ENCODE measurements at places on chromosomes 13 and 19. TPM values are rescaled to one million over a fixed set of nuclear protein-coding genes. Genes with fewer than 3 reads are reported as not detected.

DNA sequence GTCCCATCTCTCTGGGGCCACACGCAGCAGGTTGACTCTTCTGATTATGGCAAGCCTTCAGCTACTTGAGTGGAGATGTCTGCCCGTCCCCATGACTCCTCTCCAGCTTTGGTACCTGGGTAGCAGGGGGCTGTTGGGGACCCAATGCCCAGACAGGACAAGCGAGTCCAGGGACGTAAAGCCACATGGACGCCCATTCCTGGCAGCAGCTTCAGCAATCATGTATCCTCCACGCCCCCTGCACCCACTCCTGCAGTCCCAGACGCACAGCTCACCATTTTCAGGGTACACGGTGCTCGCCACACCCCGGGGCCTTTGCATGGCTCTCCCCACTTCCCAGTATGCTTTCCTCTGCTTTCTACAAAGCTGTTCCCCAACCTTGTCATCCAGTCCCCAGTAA, 22.0 kb upstream of the VSTM2B start:
- no peak for DNase-seq

GRCh38 chr19:12985049-12985776, 10.1 kb upstream of the NFIX start:
- DNase-seq: no peak

DNA sequence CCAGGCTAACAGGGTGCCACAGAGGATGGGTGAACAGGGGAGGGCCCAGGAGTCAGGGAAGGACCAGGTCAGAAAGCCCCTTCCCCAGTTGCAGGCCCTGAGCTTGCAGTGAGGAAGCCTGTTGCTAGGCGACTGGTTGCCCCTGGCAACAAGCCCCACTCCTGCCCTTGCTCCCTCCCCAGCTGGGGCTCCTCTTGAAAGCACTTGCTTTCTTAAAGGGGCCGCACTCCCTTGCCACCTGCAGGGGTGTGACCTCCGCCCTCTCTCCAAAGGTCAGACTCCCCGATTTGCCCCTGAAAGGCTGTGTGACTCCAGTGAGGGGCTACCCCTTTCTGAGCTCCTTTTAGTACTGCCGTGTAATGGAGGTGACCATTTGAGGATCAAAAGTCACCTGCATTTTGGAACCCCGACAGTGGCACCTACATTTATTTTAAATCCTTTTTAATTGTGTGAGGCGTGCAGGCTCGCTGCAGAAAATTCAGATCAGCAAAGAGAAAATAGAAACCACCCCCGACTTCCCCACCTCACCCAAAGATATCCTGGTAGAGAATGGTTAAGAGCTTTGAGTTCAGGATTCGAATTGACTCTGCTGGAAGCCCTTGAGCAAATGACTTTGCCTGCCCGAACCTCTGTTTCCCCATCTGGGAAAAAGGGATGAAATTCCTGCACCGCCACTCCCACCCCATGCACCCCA, 4.8 kb downstream of the FCHO1 start:
- DNase-seq: peak; percentile 54

- no peak for DNase-seq
Measured at GRCh38 chr19:50020481-50020880, 4.7 kb downstream of the VRK3 start.

- DNase-seq: no peak
Measured at GRCh38 chr13:97953376-97953970, at the start of gene IPO5. IPO5 (plus strand) TSS chr13:97953675; CDS start chr13:97976697, 23,022 bp downstream.

GRCh38 chr19:5882421-5882968, 12.2 kb upstream of the FUT5 start:
- DNase-seq: no peak

- DNase-seq: no peak
Measured at GRCh38 chr19:30518965-30519606, 146.9 kb downstream of the ZNF536 start.

DNA sequence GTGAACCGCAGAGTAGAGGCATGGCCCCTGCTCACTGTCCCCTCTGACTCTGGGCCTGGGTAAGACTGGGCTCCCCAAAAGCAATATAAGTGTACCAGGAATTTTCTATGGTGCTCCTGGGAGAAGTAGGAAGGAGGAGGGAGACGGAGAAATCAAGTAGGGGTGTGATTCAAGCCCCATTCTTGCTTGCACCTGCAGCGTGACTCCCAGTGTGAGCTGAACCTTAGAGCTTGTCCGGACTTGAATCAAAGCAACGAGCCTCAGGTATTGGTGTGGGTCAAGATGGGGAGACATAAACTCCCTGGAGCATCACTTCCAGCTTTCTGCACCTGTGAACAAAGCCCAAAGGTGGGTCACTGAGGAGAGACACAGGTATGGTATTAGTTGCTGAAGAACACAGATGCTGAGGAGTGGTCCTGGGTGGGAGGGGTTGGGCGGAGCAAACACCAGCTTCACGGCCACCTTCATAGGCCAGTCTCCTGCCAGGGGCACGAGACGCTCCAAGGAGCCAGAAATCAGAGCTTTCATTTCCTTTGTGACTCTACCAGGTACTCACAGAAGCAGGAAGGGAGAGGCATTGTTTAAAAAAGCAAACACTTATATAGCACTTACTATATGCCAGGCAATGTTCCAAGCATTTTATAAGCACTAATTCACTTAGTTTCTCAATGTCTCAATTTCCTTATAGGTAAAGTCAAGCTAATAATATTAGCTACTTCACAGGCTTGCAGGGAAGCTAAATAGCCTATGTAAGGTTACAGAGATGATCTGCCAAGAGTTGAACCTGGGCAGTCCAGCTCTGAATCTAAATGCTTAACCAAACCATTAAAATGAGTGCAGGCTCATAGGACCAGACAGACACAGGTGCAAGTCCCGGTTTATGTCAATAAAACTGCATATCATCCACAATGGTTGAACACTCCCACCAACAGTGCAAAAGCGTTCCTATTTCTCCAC, 775.3 kb downstream of the UQCRFS1 start:
- no peak for DNase-seq

DNA sequence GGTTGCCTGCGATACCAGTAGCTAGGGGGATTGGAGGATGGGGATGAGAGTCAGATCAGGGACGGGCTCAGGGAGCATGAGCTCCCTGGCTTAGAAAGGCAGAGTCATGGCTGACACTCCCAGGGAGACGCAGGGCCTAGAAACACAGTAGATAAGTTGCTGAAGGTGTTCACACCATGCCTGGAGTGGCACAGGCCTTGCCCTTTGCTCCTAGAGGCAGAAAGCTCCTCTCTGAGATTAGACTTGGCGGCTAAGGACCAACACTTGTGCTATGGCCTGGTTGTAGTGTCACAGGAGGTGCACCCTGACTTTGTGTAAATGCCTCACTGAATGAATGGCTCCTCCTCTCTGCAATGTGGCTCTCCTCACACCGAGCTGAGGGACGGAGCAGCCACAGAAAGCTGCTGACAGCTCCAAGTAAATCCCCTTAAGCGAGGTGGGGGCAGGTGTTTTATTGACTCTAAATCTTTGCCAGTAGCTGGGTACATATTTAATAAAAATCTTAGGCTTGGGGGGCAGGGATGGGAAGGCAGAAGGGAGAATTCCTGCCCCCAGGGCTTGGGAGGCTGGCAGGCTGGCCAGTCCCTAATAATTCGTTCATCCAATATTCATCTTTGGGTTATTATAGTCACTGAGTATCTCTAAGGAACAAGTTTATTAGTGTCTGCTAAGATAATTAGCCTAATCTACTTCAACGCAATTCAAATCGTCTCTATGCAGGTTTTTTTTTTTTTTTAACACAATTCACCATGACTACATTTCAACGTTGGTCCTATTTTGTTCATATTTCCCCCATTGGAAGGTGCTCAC, 54.9 kb downstream of the SIAH3 start:
- DNase-seq: no peak

- DNase-seq: no peak
Measured at GRCh38 chr19:49315111-49315510, 9.9 kb downstream of the SLC6A16 start.

DNA sequence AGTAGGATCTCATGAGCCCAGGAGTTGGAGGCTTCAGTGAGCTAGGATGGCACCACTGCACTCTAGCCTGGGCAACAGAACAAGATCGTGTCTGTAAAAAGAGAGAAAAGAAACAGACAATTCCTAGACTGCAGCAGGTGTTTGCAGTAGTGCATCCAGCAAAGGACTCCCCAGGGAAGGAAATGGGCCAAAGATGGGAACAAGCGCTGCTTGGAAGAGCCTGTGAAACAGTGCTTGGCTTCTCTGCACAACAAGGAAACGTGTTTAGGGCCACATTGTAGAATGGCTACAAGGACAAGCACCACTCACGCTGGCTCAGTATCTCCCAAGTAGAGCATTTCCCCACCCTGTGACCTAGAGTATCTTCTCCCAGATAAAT, 35.5 kb upstream of the LDLR start:
- DNase-seq: no peak

GRCh38 chr13:106701771-106702341, 133.9 kb upstream of the ARGLU1 start:
- DNase-seq: no peak

DNA sequence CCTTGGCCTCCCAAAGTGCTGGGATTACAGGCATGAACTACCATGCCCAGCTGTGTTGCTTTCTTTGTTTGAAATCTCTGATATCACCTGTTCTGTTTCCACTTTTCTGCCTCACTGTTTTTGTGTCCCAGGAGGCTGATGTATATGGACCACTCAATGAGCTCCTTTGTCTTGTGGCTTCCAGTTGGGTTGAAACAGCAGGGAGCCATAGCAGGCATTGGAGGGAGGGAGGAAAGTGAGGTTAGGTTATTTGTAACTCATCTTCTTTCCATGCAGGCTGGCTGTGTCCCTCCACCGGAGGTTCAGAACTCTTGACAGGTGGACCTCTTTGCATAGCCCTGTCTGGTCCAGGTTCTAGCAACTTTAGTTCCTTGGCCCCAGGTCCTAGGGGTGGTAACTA, 6.1 kb upstream of the CYP4F22 start:
- no peak for DNase-seq

GRCh38 chr13:22276616-22277015, 605.7 kb downstream of the FGF9 start:
- DNase-seq: no peak

GRCh38 chr13:37656247-37656940, 57.8 kb upstream of the POSTN start:
- DNase-seq: no peak

GRCh38 chr19:54026656-54027055, 35.2 kb downstream of the CACNG6 start:
- no peak for DNase-seq

GRCh38 chr13:32309312-32310133, 5.6 kb downstream of the ZAR1L start:
- no peak for DNase-seq

DNA sequence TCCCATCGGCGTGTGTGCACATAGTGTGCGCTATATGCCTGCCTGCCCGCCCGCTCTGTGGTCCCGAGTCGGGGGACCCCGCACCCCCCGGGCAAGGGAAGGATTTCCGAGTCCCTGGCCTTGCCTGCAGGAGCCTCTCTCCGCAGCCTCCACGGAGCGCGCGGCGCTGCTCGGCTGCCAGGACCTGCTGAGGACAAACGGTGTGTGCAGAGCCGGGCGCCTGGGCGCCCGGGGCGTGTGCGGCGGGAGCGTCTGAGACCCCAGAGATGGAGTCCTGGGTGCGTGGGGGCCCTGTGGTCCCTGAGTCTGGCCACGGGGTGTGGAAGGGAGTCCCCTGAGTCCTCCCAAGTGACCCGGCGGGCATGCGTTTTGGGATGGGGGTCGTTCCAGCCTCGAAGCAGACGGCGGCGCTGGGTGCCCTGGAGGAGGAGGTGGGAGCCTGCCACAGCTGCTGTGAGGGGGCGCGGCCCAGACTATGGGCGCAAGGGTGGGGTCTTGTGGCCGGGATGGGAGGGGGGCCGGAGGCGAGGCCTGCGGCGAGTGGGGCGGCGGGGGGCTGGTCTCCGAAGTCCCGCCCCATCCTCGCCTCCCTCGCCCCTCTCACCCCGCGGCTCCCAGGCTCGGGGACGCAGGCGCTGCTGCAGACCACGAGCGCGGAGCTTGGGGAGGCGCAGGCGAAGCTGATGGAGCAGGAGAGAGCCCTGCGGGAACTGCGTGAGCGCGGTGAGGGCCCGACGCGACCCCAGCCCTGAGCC, 25.3 kb downstream of the CLEC4M start:
- peak; percentile 74 for DNase-seq

DNA sequence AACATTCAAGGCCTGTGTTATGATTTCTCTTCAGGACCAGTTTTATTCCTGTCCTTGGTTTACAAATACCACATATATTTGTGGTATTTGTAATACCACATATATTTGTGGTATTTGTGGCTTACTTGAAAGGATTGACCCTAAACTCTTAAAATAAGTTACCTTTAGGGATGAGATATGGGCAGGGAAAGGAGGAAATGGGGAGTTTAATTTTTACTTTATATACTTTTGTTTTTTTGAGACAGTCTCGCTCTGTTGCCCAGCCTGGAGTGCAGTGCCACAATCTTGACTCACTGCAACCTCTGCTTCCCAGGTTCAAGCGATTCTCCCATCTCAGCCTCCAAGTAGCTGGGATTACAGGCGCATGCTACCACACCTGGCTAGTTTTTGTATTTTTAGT, 2.3 kb upstream of the TGDS start:
- DNase-seq: no peak

DNA sequence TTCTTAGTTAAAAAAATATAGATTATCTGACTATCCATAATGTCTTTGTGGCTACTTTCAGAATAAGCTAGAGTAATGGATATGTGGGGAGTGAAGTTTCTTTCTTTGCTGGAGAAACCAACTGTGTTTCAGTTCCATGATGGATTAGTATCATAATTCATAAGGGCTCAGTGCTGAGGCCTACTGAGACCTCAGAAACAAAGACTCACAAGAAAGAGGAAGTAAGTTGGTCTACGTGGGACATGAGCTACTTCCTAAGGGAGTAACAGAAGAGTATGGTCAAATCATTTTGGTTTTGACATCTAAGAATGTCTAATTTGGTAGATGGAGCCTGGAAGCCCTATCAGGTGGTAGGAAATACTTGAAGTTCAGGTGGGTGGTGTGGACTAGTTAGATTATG, 99.0 kb upstream of the HTR2A start:
- DNase-seq: no peak

DNA sequence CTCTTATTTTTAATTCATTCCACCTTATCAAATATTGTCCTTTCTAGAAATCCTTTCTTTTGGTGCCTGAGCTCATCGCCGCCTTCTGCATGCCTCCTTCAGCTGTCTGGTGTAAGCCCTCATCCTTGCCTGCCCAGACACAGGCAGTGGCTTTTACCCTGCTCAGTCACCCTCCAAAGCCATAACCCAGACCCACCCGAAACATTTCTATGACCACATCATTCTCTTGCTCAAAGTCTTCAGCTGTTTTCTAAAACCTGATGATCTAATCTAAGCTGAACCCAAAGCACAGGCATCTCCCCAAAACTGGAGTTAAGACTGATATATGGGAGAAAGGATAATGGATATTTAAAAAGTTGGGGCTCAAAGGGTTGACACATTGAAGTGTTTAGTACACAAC, 753.7 kb upstream of the SGCG start:
- no peak for DNase-seq

GRCh38 chr13:72808917-72809500, 27.1 kb downstream of the PIBF1 start:
- no peak for DNase-seq

- DNase-seq: no peak
Measured at GRCh38 chr19:47512948-47513319, 1.9 kb downstream of the NAPA start.

The ATP1A3 gene
- total RNA-seq: 0.32 TPM

The RASAL3 gene
- 1.7 TPM for total RNA-seq

The N4BP2L1 gene
- 10.0 TPM for total RNA-seq

The CGB2 gene
- not detected for total RNA-seq

The ZNF709 gene
- 2.3 TPM for total RNA-seq

The ODAD3 gene
- total RNA-seq: 0.44 TPM

The WDR18 gene
- total RNA-seq: 20.9 TPM

The TUBB4A gene
- 5.5 TPM for total RNA-seq

The RAB3D gene
- 134 TPM for total RNA-seq

The CGB8 gene
- not detected for total RNA-seq

The CLEC17A gene
- total RNA-seq: not detected

The ZNF823 gene
- 4.7 TPM for total RNA-seq

All from pancreas (tissue), 10 donors.